GOT3 (cell line): ENCODE measurements at places on chromosomes 16 and 17.

DNA sequence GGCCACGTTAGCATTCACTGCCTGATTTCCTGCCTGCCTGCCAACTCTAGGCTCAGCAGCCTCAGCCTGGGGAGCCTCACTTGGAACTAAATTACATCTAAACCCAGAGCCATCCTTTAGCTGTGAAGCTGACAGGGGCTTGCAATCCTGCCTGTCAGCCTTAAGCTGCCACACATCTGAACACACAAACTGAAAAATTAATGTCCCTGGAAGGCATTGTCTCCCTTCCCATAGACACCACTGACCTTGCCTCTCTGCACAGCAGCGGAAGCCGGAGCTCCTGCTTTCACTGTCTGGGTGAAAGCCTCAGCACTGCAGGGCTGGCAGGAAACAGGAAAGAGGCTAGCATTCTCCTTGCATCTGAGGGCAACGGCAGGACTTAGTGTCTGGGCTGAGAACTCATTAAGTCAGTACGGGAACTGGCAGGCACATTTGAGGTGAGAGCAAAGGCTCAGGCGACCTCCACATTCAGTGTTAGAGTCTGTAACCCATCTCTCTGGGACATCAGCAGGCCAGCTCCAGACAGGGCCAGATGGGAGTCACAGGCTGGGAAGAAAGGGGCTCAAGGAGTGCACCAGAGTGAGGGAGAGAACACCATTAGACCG lies 452.4 kb upstream of the C16orf82 start:
- no peak for DNase-seq

DNA sequence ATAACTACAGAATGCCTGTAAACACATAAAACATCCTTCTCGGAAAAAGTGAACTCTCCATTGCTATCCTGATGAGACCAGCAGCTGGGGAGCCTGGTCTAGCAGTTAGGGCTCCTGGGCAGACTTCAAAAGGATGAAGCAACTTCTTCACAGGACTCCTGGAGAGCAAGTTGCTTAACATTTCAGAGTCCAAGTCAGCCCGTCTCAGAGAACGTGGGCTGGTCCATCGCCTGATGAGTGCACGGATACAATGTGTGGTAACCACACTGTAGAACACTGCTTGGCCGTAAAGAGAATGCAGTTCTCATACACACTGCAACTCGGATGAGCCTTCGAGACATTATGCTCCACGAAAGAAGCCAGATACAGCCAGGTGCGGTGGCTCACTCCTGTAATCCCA lies 52.7 kb downstream of the TMEM235 start:
- DNase-seq = no peak

GRCh38 chr16:87603684-87604633 lies 1.7 kb downstream of the JPH3 start:
- DNase-seq = no peak

GRCh38 chr16:70432356-70432722 lies 6.6 kb downstream of the ST3GAL2 start:
- no peak for DNase-seq

DNA sequence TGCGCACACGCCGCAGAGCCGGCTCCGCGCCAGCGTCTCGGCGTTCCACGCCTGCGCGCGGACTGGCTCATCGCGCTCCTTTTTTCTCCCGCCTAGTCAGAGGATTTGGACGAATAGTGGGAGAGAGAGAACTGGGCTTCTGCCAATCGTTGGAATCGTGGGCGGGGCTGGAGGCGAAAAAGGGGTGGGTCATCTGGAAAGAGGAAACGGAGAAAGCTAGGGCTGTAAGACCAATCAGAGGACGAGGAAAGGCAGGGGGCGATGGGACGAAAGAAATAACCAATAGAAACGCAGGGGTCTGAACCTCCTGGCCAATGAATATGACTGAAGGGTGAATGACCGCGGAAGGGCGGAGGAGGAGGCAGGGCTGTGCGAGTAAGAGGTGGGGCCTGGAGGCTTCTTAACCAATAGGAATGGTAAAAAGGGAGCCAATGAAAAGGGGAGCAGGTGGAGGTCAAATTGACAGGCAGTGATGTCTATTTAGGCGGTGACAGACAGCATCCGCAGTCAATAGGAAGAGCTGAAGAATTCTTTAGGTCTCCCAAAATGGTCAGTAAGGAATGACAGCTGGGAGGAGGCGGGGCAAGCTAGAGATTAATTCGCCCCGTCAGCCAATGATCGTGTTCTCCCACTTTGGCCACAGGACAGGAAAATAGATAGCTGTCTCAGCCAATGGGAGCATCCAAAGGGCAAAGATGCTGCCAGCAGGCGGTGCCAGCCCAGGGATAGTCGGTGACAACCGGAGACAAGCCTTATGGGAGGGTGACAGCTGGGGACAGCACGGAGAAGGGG lies at the start of gene TBC1D10B:
Gene TBC1D10B (minus strand): TSS at position 39 of the 792 bp plus-strand sequence. CDS start 311 bp downstream, outside the sequence.
- DNase-seq = peak; percentile 95

DNA sequence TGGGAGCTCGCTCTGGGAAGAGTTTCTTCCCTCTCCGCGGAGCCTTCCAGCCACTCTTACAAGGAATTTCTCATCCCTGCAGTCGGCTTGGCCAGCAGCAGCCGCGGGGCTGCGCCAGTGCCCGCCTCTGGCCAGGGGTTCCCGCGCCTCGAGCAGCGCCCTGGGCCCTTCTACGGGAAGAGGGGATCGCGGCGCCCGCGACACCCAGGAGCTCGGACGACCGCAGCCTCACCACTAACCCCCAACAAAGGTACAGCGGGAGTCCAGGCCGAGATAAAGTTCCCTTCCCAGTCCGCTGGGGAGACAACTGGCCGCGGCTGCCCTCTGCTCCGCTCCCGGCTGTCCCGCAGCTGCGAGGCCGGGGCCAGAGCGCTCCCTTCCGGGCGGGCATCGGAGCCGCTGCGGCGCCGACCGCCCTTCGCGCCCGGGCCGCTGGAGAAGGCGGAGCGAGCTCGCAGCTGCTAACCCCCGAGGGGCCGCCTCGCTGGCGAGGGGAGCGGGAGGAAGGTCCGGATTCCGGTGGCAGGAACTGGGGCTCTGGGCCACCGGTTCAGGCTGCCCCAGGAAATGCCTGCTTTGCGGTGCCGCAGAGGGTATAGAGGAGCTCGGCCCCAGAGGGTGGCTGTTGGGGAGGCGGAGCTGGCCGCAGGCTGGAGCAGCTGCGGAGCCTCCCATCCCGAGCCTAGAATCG lies 3.6 kb upstream of the HS3ST3B1 start:
- peak; percentile 35 for DNase-seq

- DNase-seq = no peak
These were observed 428 bp upstream of the DNASE1L2 start for GRCh38 chr16:2235695-2236336.

GRCh38 chr16:56457927-56458470 lies 6.6 kb downstream of the OGFOD1 start:
- DNase-seq = no peak

GRCh38 chr17:62565817-62566216 lies 61.7 kb upstream of the MRC2 start:
- no peak for DNase-seq

DNA sequence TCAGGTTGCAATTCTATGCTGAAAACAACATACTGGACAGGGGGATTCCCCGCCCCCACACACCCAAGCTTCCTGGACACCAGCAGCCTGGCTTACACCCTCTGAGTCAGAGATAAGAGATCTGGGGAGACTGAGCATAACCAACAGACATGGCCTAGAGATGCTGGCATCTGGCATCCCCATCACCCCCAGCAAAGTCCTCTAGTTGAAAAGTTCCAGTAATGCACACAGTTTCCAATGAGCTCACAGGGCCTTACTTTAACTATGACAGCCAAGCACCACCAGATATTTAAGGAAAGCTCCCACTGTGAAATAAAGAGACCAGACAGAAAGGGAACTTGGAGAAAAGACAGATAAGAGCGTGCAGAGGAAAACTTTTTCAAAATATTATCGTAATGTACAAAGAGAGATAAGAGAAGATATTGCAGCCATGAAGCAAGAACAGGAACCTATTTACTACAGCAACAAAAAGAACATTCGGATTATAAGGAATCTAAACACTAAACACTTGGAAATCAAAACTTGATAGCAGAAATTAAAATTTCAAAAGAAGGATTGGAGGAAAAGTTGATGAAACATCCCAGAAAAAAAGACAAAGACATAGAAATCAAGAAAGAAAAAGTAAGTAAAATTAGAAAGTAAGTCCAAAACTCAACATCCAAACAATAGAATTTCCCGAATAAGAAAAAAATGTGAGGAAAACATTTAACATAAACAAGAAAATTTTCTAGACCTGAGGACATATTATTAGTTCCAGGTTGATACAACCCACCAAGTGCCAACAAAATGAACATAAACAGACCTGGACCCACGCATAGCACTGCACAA lies 17.2 kb upstream of the ALOX15 start:
- no peak for DNase-seq

- no peak for DNase-seq
These were observed 887 bp upstream of the EVI2B start for GRCh38 chr17:31314782-31315100.

DNA sequence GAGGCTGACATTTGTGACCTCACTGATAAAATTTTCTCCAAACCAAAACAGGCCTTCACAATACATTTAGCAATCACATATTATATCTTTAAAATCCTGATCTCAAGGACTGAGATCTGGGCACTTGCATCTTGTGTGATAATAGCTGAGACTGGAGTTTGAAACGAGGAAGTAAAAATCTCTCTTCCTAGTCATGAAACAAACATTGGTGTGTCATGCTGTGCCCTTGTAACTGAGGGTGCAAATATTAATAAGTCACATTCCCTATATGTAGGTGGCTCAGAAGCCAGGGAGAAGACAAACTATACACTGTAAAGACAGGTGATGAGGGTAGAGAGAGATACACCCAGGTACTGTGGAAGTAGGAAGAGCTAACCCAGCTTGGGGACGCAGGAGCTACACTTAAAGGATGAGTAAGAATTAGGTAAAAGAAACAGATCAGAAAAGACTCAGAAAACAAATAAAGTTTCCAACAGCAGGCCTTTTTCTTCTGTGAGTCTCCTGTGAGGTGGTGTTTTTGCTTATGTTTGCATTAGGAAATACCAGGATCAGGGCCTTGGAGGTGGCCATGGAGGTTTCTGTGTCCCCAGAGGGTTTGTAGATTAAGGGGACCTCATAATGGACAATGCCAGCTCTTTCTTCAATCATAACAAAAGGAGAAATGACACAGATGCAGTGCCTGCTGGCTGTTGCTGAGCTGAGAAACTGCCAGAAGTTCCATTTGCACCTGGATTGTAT lies 335.7 kb downstream of the GRIN2A start:
- DNase-seq = no peak
